ENCODE measurements at places on chromosomes 2 and 18. TPM values are rescaled to one million over a fixed set of nuclear protein-coding genes. Genes with fewer than 3 reads are reported as not detected.

The FBXO11 gene
- 57.6 TPM for total RNA-seq

The APLF gene
- 4.2 TPM for total RNA-seq

The FARSB gene
- total RNA-seq = 10.7 TPM

The TOGARAM2 gene
- 0.11 TPM for total RNA-seq

The C2orf81 gene
- total RNA-seq = 1.00 TPM

All from uterine smooth muscle cell (primary cell).